ENCODE measurements at places on chromosomes 5 and 9. TPM values are rescaled to one million over a fixed set of nuclear protein-coding genes. Genes with fewer than 3 reads are reported as not detected.
A peak's percentile ranks its signal among the peaks of the same experiment; 100 is the strongest.

DNA sequence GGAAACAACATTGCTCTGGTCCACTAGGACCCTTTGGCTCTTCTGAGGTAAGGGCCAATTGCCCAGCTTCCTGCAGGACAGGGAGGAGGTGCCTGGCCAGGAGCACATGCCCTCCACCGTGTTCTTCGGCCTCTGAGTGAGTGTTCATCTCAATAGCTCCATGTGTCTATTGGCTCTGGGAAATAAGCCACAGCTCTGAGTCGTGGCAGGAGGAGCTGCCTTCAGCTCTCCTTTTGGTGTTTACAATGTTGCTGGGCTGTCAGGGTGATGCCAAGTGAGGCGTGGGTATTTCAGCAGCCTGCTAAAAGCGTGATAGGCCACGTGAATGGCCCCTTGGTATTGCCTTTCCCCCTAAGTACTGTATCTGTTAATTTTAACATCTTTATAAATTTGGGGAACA, 26.6 kb downstream of the GADD45G start:
- H3K4me3 ChIP-seq: no peak overlapping the region
- no peak for DNase-seq
- no peak overlapping the region for H3K27ac ChIP-seq
- H3K27me3 ChIP-seq: no peaks in the 10 kb centered on the region
- no peaks in the 10 kb centered on the region for H3K36me3 ChIP-seq

DNA sequence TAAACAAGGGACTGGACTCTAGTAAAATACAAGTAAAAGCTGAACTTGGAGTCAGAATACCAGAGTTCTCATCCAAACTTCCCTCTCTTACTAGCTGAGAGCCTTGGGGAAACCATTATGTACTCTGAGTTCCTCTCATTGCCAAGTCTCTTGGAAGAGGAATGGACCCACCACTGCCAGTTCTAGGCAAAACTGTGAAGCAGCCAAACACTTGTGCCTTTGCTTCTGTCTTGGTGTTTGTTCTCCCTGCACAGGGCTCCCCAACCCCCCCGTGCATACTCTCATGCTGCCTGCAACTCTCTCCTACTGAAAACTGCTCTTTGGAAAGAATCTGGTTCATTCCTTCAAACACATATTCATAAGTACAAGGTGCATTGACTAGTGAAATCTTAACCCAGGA, 102.6 kb downstream of the PDZD2 start:
- no peak for DNase-seq
- no peak overlapping the region for H3K27ac ChIP-seq
- H3K27me3 ChIP-seq: no peaks in the 10 kb centered on the region

The SMIM27 gene
- 19.6 TPM for total RNA-seq

DNA sequence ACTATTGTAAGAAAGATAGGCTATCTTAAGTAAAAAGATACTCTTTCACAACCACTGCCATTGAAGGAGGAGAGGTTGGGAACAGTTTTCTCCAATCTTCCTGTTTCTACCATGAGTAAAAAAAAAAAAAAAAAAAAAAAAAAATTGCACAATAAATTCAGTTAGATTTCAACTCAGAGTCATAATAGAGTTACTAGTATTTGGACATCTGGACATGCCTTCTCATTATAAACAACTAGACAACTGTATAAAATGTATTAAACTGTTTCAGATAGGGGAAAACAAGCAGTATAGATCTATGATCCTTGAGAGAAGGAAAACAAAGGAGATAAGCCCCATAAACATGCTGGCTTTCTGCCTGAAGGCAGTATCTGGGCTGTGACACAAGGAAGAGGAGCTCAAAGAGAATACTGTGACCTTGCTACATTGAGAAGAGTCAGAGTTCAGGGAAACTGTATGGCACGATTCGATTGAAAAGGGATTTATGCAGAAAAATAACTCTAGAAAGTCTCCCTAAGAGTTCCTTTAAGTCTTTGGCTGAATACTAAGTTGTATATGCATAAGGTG, 249.2 kb upstream of the POU5F2 start:
- DNase-seq: no peak
- no peak overlapping the region for H3K27ac ChIP-seq
- no peaks in the 10 kb centered on the region for H3K36me3 ChIP-seq
- H3K4me3 ChIP-seq: no peak overlapping the region
- 0 out of 2 replicates have a peak, but pooled peaks cover 3% of the 10 kb centered on the region for H3K4me1 ChIP-seq

DNA sequence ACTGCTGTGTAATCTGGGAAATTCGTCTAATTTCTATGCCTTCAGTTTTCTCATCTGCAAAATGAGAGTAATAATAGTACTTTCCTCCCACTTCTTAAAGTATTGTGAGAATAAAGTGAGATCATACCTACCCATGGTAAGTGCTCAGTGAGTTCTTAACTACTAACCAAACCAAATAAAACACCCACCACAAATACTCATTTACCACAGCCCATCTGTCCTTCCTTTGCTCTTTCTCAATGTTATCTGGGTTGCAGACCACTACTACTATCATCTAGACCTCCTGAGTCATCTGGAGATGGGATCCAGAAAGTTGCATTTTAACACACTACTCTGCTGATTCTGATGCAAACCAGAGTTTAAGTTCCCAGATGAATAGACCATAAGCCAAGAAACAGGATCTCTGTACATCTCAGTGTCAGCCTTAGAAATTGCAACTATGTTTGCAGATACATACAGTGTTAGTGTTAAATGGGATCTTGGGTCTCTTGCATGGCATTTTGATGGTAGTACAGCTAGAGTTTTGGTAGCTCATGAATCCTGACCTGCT, 105.4 kb upstream of the ATP10B start:
- DNase-seq: no peak
- no peaks in the 10 kb centered on the region for H3K36me3 ChIP-seq
- no peak overlapping the region for H3K4me3 ChIP-seq
- no peaks in the 10 kb centered on the region for H3K27me3 ChIP-seq

DNA sequence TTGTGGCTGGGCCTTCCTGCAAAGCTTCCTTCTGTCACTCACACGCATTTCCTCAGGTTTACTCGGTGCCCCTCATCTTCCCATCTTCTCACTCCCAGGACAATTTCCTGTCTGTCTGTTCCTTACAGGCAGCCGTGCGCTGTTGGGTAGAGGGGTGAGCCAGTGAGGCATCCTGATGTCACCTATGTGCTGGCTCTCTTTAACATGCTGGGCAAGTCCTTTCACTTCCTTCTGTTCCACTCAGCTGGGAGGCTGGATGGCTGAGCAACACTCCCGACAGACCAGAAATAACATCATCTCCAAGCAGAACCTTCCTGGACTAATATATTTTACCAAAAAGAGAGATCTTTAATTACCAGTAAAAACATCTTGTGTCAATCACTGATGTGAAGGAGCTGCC, 103.0 kb downstream of the HSD17B3 start:
- no peaks in the 10 kb centered on the region for H3K4me1 ChIP-seq
- no peak for DNase-seq
- H3K27ac ChIP-seq: no peak overlapping the region
- no peaks in the 10 kb centered on the region for H3K27me3 ChIP-seq
- H3K36me3 ChIP-seq: no peaks in the 10 kb centered on the region

GRCh38 chr5:1846583-1846982, 36.1 kb downstream of the IRX4 start:
- no peaks in the 10 kb centered on the region for H3K36me3 ChIP-seq
- H3K4me1 ChIP-seq: no peaks in the 10 kb centered on the region
- no peak overlapping the region for H3K27ac ChIP-seq

GRCh38 chr9:33787839-33788238, 7.5 kb upstream of the PRSS3 start:
- no peak overlapping the region for H3K4me3 ChIP-seq
- DNase-seq: no peak
- H3K4me1 ChIP-seq: no peaks in the 10 kb centered on the region
- H3K36me3 ChIP-seq: no peaks in the 10 kb centered on the region
- H3K27ac ChIP-seq: no peak overlapping the region

DNA sequence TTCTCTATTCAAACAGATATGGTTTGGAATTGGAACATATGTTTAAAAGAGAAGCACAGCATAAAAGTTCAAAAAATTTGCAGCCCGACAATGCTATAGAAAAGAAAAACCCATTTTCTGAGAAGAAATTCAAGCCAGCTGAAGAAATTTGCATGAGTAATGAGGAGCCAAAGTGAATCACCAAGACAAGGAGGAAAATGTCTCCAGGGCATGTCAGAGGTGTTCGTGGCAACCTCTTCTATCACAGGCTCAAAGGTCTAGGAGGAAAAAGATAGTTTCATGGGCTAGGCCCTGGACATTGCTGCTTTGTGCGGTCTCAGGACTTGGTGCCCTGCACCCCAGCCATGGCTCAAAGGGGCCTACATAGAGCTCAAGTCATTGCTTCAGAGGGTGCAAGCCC, 134.8 kb upstream of the ADAMTS16 start:
- DNase-seq: no peak
- no peaks in the 10 kb centered on the region for H3K36me3 ChIP-seq
- H3K4me3 ChIP-seq: no peak overlapping the region

- no peak overlapping the region for H3K27ac ChIP-seq
- no peak overlapping the region for H3K4me3 ChIP-seq
- no peaks in the 10 kb centered on the region for H3K36me3 ChIP-seq
- peaks cover 16% of the 10 kb centered on the region for H3K4me1 ChIP-seq
Measured at GRCh38 chr9:2230362-2230761, 215.2 kb downstream of the SMARCA2 start.

DNA sequence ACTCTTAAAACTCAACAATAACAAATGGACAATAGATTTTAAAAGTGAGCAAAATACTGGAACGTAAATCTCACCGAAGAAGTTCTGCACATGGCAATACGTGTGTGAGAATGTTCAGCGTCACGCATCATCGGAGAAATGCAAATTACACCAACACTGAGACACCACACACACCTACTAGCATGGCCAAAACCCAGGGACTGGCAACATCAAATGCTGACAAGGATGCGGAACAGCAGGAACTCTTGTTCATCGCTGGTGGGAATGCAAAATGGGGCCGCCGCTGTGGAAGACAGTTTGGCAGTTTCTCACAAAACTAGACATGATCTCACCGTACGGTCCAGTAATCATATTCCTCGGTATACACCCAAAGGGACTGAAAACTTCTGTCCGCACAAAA, 21.6 kb upstream of the CLPTM1L start:
- no peak overlapping the region for H3K4me3 ChIP-seq
- no peak overlapping the region for H3K27ac ChIP-seq
- H3K36me3 ChIP-seq: no peaks in the 10 kb centered on the region
- peak; percentile 40 for DNase-seq

GRCh38 chr9:98709968-98710965, 1.5 kb upstream of the GABBR2 start:
- no peaks in the 10 kb centered on the region for H3K4me1 ChIP-seq
- H3K36me3 ChIP-seq: no peaks in the 10 kb centered on the region
- no peak overlapping the region for H3K27ac ChIP-seq
- H3K27me3 ChIP-seq: peaks cover 12% of the 10 kb centered on the region
- DNase-seq: no peak

GRCh38 chr5:138909734-138910133, 34.6 kb upstream of the LRRTM2 start:
- H3K4me1 ChIP-seq: no peaks in the 10 kb centered on the region
- no peak overlapping the region for H3K4me3 ChIP-seq
- H3K27ac ChIP-seq: no peak overlapping the region
- no peaks in the 10 kb centered on the region for H3K27me3 ChIP-seq

The STK32A gene
- not detected for total RNA-seq

The DENND4C gene
- total RNA-seq: 27.5 TPM

DNA sequence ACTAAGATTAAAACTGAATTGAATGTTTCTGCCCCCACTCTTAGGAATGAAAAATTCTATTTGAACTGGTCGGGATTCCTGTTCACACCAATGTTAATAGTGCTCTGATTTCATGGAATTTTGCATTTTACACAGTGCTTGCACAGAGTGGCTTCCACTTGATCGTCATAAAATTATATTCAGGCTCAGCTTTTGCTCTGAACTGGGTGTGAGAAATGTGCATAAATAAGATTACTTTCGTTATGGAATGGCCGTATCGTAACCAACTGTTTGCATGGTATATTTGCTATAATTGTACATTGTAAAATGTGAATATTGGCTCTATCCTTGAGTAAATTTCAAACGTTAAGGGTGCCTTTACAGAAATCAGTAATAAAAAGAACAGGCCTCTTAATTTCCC, 240.9 kb downstream of the RFK start:
- no peak overlapping the region for H3K4me3 ChIP-seq
- DNase-seq: no peak

The CTNND2 gene
- 0.13 TPM for total RNA-seq

The PCDHA8 gene
- not detected for total RNA-seq

The DIMT1 gene
- 28.9 TPM for total RNA-seq

DNA sequence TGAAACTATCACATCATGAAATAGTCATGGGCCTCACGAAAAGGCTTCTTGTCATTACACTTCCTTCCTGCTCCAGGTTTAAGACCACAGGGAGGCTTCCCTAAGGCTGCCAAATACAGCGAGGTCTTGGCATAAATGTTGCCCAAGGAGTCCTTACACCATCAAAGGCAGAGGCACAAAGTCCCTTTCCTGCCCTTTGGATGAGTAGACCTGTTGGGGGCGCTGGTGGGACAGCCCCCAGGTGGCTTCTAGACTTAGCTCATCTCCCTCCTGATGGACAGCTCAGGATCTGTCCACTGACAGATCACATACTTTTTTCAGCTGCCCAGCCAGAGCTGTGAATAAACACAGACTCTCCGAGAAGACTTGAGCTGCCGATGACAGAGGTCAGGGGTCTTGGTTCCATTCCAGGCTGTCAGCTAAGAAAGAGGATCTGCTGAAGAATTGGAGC, 15.5 kb upstream of the MEGF9 start:
- no peak overlapping the region for H3K27ac ChIP-seq
- DNase-seq: no peak
- H3K27me3 ChIP-seq: no peaks in the 10 kb centered on the region
- peaks cover 11% of the 10 kb centered on the region for H3K4me1 ChIP-seq
- no peaks in the 10 kb centered on the region for H3K36me3 ChIP-seq

The WDR38 gene
- total RNA-seq: not detected

DNA sequence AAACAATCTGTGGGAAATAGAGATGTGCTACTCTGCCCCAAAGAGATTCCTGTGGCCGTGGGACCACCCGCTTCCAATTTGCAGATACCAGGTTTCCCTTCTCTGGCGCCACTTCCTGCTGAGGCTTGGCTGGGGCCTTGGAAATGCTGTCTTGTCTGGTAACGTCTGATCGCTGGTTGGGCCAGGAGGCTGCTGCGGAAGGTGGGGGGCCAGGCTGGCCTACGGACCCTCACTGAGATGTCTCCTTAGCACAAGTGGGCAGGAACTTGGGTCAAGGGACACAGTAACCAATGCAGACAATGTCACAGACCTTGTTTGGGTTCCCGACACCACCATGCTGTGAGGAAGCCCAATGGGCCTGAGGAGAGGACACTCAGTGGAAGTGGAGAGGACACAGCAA, 31.7 kb upstream of the IRX4 start:
- no peaks in the 10 kb centered on the region for H3K27me3 ChIP-seq
- H3K36me3 ChIP-seq: no peaks in the 10 kb centered on the region
- H3K4me1 ChIP-seq: no peaks in the 10 kb centered on the region
- no peak for DNase-seq
- H3K27ac ChIP-seq: no peak overlapping the region
- no peak overlapping the region for H3K4me3 ChIP-seq

All from GM12878 (cell line).